GM04503 (cell line): ENCODE measurements at places on chromosomes 7 and 10.

GRCh38 chr10:109887243-109887642 lies 36.1 kb downstream of the XPNPEP1 start:
- DNase-seq: no peak

GRCh38 chr7:4119848-4120247 lies 562.2 kb upstream of the FOXK1 start:
- no peak for DNase-seq

GRCh38 chr7:132573251-132573955 lies 2.9 kb downstream of the PLXNA4 start:
- no peak for DNase-seq

- no peak for DNase-seq
Observed at GRCh38 chr7:108128514-108128913, 1.6 kb downstream of the LAMB4 start.

- no peak for DNase-seq
Observed at GRCh38 chr10:110919349-110919931, at the start of gene SHOC2. Gene SHOC2 (plus strand): TSS chr10:110919604. CDS start chr10:110964359, 44,755 bp downstream.

DNA sequence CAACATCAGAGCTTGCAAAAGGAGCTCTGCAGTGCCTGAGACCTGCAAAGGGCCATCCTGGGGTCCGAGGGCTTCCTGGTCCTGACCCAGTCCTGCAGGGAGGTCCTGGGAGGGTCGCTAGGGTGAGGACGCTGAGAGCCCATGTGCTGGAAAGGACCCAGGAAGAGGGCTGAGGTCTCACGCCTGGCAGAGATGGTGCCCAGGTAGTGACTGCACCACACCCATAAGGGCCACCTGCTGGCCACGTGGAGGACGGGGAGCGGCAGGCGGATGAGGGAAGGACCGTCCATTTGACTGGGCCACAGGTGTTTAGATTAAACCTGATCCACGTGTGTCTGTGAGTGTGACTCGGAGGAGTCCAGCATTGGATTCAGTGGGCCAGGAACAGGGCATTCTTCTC lies 392.8 kb downstream of the DNAJB6 start:
- no peak for DNase-seq

GRCh38 chr7:139718859-139719258 lies 58.9 kb downstream of the HIPK2 start:
- DNase-seq: no peak

GRCh38 chr10:51214207-51215196 lies 140.2 kb downstream of the PRKG1 start:
- no peak for DNase-seq

GRCh38 chr7:139047970-139048369 lies 12.1 kb upstream of the ZC3HAV1L start:
- no peak for DNase-seq

- DNase-seq: no peak
Observed at GRCh38 chr10:56646329-56647111, 285.5 kb upstream of the ZWINT start.

- no peak for DNase-seq
Observed at GRCh38 chr7:112566442-112567324, 85.9 kb downstream of the LSMEM1 start.

DNA sequence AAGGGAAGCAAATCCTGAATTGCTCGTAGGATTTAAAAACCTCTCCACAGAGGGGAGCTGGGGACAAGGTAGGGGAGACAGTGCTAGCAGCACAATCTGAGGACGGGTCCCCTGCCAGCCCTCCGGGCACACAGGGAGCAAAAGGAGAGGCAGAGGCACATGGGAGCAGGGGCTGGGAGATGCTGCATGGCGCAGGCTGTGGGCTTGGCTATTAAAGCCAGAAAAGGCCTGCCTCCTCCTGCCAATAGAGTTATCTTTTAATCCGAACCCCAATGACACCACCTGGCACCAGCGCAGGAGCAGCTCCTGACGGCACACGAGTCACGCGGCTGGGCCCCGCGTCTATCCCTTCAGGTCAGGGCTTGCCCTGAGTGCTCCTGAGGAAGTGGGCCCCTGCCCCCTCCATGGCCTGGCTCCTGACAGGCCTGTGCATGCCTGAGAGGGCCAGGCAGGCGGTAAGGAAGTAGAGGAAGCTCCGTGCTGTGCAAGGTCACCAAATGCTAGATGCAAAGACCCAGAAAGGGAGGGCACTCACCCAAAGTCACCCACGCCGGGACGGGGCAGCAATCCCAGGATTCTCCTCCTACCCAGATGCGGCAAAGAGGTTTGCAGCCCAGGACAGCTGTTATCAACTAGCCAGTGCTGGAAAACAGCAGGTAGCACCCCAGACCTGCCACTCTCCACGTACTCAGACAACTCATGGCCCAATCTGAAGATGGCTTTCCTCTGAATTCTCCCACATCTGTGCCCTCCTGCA lies 28.1 kb downstream of the DLG5 start:
- DNase-seq: no peak

DNA sequence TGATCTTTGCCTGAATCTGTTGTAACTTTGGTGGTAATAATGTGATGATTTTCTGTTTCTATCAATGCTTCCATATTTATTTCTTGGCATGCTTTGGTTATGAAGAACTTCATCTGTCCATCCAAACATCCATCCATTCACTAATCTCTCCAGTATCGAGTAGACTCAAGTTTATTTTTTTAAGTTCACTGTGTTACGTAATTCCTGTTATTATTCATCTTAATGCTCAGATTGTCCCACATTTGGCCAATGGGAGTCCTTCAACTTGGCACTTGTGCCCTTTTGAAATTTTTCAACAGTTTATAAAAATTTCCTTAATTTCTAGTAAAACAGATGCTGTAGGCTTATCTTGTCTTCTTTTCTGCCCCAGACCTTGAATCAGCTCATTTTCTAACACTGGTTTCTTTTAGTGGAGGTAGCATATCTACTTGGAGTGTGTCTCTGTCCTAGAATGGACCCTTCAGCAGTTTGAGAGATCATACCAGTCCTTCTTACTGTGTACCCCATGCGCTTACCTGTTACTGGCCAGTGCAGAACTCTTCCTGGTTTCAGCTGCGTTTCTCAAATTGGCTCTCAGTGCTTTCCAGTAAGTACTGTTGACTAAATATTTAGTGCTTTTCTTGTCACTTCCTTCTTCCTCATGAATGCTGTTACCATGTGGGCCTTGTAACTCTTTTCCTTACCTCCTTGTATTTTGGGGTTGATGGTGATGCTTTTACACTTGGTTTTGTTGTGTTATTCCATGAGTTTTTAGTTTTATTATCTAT lies 100.8 kb downstream of the MLLT10 start:
- no peak for DNase-seq

GRCh38 chr7:135177028-135177696 lies 6.7 kb upstream of the CYREN start:
- DNase-seq: no peak

- DNase-seq: no peak
Observed at GRCh38 chr7:82122275-82122674, 321.3 kb downstream of the CACNA2D1 start.

- DNase-seq: no peak
Observed at GRCh38 chr10:98924526-98924925, 311.1 kb downstream of the HPSE2 start.

DNA sequence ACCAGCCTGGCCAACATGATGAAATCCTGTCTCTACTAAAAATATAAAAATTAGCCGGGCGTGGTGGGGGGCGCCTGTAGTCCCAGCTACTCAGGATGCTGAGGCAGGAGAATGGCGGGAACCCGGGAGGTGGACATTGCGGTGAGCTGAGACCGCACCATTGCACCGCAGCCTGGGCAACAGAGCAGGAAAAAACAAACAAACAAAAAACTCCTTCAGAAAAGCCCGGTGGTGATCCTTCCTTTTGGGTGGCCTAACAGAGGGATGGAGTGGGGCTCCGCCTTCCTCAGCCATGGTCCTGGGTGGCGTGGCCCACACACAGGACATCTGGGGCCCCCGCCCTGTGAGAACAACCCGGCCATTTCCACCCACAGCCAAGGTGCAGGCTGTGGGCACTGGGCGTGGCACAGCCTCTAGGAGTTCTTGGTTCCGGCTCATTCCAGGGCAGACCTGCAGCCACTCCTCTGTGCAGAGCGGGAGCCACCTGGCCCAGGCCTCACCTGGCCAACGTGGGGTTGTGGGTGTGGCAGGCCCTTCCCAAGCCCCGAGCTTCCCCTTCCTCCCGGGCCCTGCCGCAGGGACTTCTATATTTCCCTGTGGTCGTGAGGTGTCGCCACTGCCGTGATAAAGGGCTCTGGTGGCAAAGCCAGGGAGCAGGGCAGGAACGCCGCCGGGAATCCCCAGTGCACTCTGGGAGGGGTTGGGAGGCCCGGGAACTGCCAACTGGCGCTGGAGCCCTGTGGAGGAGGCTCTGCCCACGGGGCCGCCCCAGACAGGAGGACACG lies 37.6 kb downstream of the GET4 start:
- no peak for DNase-seq

GRCh38 chr7:157660971-157661610 lies 324.3 kb downstream of the DNAJB6 start:
- DNase-seq: no peak

DNA sequence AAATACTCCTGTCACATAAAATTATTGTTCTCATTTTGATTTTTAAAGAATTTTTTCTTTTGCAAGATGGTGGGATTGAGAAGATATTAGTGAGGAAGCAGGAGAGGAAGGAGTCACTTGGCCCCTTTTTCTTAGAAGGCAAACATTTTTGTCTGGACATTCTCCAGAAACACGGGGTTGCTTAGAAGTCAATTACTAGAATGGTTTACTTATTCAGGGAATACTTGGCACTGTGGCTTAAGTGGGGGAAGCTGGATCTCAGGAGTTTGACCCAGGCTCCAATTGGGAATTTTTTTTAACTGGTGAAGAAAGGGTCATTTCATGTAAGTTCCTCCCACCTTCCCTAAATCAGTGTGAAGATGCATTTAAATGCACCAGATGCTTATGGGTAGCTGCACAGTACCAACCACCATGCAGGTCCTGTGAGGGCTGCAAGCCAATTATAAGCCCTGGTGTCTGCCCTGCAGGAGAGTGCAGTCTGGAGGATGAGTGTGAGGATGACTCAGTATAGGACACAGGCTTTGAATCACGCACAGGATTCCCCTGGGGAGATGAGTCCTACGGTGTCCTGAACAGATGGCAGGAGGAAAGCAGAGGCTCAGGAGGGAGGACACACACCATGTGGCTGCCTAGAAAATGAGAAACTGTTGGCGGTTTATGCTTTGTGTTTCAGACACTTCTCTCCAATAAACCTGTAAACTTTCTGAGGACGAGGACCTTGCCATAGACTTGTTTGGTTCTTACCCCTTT lies 299.1 kb downstream of the PLXNA4 start:
- DNase-seq: peak; percentile 3

DNA sequence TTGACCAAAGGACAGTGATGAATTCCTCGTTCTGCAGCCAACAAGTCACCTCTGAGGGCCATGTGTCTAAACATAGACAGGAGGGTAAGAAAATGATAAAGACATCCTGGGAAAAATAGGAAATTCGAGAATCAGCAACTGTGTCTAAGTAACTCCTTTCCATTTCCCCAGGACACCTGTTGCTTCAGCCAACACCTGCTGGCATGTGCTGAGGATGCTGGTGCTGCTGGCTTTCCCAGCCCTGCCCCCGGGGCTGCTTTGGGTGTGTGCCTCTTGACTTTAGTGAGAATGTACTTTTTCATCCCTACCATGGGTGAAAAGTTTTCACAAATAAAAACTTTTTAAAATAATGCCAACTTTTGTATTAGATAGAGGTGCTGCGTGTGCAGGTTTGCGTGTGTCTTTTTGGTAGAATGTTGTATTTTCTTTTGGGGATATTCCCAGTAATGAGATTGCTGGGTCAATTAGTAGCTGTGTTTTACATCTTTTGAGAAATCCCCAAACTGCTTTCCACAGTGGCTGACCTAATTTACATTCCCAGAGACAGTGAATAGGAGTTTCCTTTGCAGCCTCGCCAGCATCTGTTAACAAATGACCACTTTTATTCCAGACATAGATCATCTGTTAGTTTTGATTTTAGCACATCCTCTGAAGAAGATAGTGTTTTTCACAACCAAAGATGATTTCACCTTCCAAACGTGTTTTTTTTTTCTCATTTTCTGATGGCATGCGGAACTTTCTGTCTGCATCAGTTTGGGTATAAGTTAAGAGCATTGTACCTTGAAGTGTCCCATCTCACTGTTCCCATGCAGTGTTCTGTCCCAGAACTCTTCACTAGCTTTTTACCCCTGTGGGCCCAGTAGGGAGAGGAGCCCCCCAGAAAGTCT lies 104.2 kb upstream of the ACBD5 start:
- no peak for DNase-seq

- peak; percentile 95 for DNase-seq
Observed at GRCh38 chr7:101124376-101125056, 2.4 kb upstream of the SERPINE1 start.

GRCh38 chr10:61166489-61166888 lies 222.5 kb upstream of the RHOBTB1 start:
- no peak for DNase-seq

DNA sequence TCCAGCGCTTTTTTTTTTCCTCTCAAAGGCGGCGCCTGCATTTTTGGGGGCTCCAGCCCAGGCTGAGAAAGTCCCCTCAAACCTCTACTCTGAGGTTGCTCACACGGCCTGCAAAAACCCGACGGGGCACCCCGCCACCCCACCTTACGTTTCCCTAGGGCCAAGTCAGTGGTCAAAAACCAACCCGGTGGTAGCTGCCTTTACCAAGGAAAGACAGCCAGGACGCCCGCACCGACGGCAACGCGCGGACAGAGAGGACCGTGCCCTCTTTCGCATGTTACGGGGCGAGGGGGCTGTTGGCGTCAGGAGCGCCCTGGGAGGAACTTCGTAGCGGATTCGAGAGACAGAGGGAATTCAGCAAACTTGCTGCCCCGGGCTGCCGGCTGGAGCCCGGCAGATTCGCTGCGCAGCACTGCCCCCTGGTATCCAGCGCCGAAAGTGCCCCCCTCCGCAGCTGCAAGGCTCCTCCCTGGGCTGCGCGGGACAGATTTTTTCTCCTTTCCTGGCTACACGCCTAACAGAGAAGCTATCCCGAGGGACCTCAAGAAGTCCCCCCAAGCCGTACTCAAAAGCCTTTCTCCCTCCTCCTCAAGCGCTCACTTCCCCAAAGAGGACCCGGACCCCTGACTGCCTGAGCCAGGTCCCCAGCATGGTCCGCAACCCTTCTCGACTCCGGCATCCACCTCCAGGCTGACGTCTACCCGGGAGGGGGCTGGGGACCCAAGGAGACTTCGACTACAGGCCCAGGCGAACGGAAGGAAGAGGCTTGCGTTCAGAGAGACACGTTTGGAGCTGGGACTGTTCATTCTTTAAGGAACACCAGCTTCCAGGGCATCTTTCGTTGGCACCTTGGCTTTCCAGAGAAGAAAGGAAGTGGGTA lies 27.7 kb upstream of the VAX1 start:
- DNase-seq: no peak

DNA sequence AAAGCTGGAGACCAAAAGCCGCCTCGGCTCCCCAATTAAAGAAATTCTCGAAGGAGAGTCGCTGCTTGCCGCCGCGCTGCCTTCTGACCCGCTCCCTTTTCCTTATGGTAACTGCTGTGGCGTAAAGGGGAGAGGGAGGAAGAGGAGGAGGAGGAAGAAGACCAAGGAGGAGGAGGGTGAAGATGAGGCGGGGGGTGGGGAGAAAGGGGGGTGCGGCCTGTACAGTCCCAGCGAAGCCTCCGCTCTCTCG lies 388 bp downstream of the CNOT4 start:
- DNase-seq: no peak

- DNase-seq: peak; percentile 61
Observed at GRCh38 chr10:34768261-34768971, 46.7 kb downstream of the PARD3 start.
